ENCODE measurements at places on chromosomes 7 and 10. TPM values are rescaled to one million over a fixed set of nuclear protein-coding genes. Genes with fewer than 3 reads are reported as not detected.

C1QL3 gene
- 0.39 TPM for polyA plus RNA-seq

IFIT3 gene
- 10.4 TPM for polyA plus RNA-seq

DNA sequence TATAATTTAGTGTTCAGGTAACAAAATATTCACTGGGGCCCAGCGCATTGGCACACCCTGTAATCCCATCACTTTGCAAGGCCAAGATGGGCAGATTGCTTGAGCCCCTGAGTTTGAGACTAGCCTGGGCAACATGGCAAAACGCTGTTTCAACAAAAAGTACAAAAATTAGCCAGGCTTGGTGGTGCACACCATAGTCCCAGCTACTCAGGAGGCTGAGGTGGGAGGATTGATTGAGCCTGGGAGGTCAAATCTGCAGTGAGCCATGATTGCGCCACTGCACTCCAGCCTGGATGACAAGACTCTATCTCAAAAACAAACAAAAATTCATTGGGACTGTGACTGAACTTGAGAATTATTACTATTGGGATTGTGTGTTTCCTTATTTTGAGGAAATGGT is 40.4 kb upstream of the TRUB1 start:
- DNase-seq, result no peak

DNA sequence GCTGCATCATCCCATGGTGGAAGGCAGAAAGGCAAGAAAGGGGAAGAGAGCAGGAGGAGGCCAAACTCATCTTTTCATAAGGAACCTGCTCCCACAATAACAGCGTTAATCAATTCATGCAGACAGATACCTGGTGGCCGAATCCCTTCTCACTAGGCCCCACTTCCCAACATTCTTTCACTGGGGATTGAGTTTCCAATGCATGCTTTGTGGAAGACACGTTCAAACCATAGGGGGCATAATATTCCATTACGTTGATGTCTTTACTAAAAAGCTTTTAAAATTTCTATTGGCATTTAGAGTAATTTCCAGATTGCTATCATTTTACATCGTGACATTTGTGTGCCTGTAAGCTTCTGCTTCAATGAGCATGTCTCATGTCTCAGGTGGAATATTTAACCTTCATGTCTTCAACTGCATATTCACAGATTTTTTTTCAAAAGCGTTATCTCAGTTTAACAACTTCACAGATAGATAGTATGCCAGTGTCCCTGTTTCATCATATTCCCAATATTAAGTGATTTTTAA is 88.5 kb downstream of the LHFPL3 start:
- no peak for DNase-seq

GRCh38 chr10:80410122-80410521 is 1.8 kb downstream of the PRXL2A start:
- DNase-seq, result no peak

PIK3CG gene
- polyA plus RNA-seq, result not detected

- no peak for DNase-seq
These were observed 425.0 kb downstream of the KCNMA1 start for GRCh38 chr10:77212632-77213031.

- DNase-seq, result no peak
These were observed 149.0 kb upstream of the FGFR2 start for GRCh38 chr10:121747163-121747775.

TUBB8 gene
- not detected for polyA plus RNA-seq

- no peak for DNase-seq
These were observed 50.1 kb downstream of the GNAI1 start for GRCh38 chr7:80184693-80185092.

OR2A12 gene
- polyA plus RNA-seq, result not detected

DPCD gene
- polyA plus RNA-seq, result 65.6 TPM

DNA sequence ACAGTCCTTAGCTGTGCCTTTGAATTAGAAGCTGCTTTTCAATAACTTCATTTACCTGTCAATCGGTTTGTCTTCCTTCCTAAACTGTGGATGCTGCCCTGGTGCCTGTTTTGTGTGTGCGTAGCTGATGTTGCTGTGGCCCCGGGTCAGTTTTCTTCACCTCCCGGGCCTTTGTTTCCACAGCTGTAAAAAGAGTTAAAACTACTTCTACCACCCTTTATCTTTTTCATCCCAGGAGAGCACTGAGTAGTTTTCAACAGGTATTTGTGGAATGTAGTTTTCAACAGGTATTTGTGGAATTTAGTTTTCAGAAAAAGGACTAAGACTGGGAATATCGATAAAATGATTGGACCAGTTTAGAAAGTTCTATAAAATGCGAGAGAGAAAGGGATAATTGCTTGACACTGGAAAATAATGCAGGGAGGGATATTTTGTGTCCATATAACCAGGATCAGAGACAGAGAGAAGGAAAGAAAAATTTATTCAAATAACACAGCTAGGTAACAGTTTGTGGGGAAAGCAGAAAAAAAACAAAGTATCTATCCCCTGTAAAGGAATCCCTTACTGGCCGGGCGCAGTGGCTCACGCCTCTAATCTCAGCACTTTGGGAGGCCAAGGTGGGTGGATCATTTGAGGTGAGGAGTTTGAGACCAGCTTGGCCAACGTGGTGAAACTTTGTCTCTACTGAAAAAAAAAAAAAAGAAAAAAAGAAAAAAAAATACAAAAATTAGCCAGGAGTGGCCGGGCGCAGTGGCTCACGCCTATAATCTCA is 15.9 kb upstream of the IGF2BP3 start:
- DNase-seq, result no peak

- no peak for DNase-seq
These were observed 24.4 kb upstream of the ETV1 start for GRCh38 chr7:14013898-14014297.

PRPS1L1 gene
- not detected for polyA plus RNA-seq

- DNase-seq, result no peak
These were observed 88.1 kb downstream of the TCERG1L start for GRCh38 chr10:131223422-131223821.

CPN1 gene
- polyA plus RNA-seq, result not detected

LRRD1 gene
- not detected for polyA plus RNA-seq

SEMA3C gene
- 316 TPM for polyA plus RNA-seq

IGF2BP3 gene
- 7.0 TPM for polyA plus RNA-seq

DNA sequence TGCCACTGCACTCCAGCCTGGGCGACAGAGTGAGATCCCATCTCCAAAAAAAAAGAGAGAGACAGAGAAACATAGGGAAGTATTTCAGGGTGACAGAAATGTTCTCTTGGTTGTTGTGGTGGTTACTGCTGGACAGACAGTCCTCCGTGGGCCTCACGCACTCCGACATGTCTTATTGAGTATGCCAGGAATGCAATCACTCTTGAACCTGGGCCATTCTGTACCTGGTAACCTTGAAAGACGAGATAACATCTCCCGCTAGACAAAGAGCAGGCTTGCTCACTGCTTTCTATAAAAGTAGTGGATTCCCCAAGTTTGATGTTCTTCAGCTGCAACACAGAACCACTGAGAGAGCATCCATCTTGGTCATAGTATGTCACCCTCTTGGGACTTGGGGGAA is 6.7 kb downstream of the CACUL1 start:
- no peak for DNase-seq

GRCh38 chr7:124073310-124073645 is 40.4 kb upstream of the TMEM229A start:
- no peak for DNase-seq

- DNase-seq, result peak; percentile 57
These were observed 24.4 kb downstream of the C10orf90 start for GRCh38 chr10:126646110-126646509.

DNA sequence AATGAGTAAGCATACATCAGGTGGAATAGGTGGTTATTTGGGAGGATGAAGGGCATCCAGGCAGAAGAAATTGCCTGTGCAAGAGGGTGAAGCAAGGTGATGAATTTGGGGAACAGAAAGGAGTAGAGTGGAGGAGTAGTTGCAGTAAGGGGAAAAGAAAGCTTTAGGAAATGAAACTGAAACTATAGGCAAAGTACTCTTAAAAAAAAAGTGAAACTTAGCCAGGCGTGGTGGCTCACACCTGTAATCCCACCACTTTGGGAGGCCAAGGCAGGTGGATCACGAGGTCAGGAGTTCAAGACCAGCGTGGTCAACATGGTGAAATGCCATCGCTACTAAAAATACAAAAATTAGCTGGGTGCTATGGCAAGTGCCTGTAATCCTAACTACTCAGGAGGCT is 17.6 kb downstream of the NUP205 start:
- DNase-seq, result no peak

DNA sequence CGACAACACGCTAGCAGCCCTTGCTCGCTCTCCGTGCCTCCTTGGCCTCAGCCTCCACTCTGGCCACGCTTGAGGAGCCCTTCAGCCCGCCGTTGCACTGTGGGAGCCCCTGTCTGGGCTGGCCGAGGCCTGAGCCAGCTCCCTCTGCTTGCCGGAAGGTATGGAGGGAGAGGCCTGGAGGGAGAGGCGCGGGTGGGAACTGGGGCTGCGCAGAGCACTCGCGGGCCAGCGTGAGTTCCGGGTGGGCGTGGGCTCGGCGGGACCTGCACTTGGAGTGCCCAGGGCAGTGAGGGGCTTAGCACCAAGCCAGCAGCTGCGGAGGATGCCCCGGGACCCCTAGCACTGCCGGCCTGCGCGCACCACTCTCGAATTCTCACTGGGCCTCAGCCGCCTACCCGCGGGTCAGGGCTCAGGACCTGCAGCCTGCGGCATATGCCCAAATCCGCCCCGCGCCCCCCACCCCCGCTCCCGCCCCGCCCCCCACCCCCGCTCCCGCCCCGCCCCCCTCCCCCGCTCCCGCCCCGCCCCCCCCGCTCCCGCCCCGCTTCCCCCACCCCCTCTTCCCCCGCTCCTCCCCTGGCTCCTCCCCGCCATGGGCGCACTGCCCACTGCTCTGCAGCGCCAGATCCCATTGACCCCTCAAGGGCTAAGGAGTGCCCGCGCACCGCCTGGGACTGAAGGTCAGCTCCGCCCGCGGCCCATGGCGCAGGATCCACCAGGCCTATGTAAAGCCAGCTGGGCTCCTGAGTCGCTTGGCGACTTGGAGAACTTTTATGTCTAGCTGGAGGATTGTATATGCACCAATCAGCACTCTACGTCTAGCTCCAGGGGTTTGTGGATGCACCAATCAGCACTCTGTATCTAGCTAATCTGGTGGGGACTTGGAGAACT is 15.9 kb upstream of the ACBD5 start:
- DNase-seq, result no peak

GRCh38 chr10:7752251-7752650 is 35.5 kb downstream of the KIN start:
- no peak for DNase-seq

DNA sequence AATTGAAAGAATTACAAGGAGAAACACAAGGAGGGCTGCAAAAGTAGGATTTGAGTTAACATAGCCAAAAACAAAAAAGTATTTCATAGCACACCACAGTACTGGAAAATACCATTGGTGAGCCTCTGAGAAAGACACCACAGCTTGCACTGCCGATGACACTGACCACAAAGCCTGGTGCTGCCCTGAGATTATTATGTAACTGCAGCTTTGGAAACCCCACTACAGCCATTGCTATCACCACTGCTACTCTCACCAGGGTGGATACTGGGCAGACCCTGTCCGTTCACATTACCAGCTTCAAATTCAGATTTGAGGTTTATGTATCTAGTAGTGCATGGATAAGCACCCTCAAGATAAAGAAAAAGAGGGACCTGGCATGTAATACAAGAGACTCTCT is 1246.7 kb upstream of the SORCS1 start:
- no peak for DNase-seq

DNA sequence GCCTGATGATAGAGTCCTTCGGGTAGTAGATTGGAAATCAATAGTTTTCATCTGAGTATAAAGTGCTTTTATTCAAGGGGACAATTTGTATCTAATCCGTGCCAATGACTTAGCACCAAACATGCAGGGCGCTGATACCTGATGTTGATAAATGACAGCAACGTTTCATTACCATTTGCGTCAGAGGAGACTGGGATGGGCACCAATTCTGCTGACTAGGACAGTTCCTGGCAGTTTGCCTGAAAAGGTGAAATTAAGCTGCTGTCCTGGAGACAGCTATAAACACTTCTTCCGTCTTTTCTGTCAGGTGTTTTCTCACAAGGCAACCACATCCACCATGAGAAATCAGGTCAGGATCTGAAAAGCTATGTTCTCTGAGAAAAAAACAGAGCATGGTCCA is 1136.4 kb downstream of the TYW1 start:
- DNase-seq, result no peak

NYAP1 gene
- not detected for polyA plus RNA-seq

GRCh38 chr10:75203724-75204123 is 6.9 kb upstream of the VDAC2 start:
- no peak for DNase-seq

DNA sequence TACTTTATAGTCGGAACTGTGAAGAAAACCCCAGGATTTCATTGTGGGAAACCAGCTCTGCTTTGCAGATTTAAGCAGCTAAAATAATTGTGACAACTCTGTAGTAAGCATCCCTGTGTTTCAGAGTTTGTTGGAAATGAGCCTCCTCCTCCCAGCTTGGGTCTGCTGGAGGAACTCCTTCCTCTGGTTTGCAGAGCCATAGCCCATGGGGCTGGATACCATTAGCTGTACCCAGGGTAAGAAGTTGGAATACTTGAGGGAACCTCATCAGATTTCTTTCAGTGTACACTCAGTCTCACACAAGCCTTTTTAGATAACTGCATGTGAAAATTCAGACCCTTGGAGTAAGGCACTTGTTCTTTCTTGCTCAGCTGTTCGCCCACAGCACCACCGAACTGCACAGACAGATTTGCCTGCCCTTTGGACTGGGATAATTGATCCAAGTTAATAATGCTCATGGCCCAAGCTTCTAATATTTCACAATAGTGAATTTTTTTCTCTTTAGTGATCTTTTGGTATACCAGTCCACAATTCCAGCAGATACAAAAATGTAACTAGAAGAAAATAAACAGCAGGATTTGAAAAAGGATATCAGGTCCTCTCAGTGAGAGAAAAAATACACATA is 467.4 kb upstream of the FZD8 start:
- peak; percentile 5 for DNase-seq

DNA sequence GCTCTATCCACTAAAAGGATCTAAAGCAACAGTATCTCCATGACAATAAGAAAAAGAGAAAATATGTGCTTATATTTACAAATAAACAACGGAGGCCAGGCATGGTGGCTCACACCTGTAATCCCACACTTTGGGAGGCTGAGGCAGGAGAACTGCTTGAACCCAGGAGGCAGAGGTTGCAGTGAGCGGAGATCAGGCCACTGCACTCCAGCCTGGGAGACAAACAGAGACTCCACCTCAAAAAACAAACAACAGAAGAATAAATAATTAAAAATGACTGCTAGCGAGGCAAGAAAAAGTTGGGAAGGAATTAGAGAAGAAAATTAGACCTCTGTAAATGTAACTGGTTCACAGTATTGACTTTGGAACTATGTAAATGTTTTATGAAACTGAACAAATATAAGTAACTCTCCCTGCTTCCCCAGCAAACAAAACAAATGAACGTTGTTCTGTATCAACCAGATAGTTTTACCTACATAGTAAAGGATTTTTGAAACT is 17.1 kb downstream of the TRIM24 start:
- DNase-seq, result no peak

DNA sequence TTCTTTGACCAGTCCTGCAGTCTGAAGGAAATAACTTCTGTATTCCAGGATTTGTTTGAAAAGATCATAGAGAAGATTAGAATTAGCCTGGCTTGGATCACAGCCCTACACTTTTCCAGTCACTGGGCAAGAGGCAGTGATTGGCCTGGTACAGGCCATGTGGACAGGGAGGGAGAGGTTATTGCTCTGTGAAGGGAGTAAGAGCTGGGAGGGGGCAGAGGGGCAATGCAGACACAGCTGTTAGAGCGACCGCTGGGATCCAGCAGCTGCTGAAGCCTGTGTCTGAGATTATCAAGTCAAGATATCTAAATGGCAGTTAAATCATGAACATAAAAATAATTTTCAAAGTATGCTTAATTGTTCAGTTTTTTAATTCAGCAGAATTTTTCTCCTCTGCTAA is 257.3 kb downstream of the SDK1 start:
- no peak for DNase-seq

GRCh38 chr7:100476101-100476780 is 2.8 kb downstream of the TSC22D4 start:
- DNase-seq, result peak; percentile 10

PAXIP1 gene
- 1.8 TPM for polyA plus RNA-seq

SPDYE16 gene
- polyA plus RNA-seq, result 0.10 TPM

OR2A5 gene
- not detected for polyA plus RNA-seq

Measured in GM23248 (cell line).